ENCODE measurements at places on chromosomes 7 and 10.

- peak; percentile 86 for DNase-seq
These were observed 57.1 kb downstream of the STK17A start for GRCh38 chr7:43639858-43640491.

DNA sequence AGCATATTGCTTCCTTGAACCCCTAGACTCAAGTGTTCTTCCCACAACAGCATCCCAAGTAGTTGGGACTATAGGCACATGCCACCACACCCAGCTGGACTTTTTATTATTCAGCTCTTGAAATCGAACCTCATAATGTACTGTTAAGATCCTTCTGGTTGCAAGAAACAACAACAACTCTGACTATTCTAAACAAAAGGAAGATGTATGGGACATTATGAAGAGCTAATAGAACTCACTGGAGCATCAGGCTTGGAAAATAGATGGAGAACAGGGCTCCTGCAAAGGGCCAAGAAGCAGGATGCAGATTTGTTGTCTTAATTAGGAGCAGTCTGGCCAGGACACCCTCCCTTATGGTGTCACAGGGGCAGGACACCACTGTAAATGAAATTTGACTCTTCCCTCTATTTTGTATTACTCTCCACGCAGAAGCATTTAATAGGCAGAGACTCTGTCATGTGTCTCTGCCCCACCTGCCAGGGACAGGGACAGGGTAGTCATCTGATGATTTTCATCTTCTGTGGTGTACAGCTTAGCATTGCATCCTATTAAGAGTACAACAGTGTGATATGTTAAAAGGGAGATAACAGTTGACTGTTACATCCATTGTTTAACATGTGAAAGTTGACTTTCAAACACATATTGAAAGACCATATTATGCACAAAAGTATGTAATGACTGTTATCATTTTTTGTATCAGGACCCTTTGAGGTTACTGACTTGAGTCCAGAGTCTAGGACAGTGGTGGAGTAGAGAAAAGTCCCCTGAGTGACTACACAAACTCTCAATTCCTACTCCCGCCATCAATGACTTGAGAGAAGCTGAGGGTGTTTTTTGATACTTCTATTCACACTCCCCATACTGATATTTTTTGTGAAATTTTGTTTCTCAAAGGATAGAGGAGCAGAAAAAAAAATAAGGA is 157.3 kb downstream of the LRRC4 start:
- DNase-seq = no peak

DNA sequence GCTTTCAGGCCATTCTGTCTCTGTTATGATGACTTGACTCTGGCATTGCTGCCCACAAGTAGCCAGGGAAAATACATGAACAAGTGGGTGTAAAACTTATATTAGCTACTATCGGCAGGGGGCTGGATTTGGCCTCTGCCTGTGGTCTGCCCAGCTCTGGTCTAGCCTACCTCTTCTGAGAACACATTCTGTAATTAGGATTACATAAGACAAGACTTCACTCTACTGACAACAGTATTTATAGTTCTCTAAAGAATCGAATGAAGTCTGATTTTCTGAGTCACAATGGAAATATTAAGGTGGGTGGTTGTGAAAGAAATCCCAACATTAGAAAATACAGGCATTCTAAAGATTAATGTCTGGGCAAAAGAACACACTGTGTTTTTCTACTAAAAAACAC is 55.5 kb downstream of the DLD start:
- peak; percentile 59 for DNase-seq

DNA sequence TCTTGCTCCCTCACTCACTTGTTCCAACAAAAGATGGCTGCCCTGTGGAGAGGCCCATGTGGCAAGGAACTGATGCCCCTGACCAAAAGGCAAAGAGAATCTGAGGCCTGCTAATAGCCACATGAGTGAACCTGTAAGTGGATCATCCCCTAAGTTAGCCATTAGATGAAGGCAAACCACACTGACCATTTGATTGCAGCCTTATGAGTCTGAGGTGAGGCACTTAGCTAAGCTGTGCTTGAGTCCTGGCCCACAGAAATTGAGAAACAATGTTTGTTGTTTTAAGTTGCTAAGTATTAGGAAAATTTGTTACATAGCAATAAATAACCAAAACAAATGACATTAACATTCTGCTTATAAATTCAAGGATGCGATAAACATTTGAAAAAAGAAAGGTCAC is 100.1 kb upstream of the BET1 start:
- no peak for DNase-seq

DNA sequence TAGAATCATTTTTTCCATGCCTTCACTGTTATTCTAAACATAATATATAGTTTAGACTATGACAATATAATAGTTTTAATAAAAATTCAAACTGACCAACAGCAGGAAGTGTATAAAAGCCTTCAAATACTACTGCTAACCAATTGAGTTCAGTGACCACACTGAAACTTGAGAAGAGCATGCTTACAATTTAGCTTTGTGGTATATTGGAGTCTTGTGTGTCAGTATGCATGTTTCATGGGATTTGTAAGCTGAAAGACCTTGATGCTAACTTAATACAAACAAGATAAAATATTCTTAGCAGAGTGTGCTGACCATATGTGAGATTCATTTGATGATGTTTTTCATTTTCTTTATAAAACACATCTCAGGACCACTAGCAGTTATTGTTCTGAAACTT is 395.5 kb downstream of the SUGCT start:
- peak; percentile 54 for DNase-seq

DNA sequence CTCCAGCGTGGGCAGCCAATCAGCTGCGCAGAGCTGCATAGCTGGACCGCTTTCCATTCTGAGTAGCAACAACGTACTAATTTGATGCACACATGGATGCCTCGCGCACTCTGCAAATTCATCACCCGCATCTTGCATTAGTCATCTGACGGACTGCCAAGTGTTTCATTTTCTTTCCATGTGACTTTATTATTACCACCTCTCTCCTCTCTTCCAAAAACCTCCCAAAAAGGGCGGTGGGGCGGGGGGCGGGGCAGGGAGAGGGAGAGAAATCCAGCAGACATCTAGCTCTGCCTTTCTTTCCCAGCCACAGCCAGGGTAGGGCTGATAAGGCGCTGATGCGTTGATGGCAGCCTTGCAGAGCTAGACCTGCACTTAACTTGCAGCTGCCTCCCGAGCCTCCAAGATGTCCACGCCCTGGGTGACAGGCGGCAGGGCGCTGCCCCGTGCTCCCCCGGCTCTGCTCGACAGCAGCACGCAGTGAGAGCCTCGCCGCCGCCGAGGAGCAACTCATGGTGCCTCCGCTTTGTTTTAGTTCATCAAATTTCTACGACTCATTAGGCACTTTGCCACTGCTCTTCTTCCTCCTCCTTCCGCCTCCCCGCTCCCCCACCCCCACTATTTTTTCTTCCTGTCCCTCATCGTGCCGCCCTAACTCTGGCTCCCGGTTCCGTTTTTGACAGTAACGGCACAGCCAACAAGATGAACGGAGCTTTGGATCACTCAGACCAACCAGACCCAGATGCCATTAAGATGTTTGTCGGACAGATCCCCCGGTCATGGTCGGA is 147.3 kb downstream of the CELF2 start:
- DNase-seq = peak; percentile 94

GRCh38 chr10:127434006-127434405 is 115.1 kb upstream of the NPS start:
- DNase-seq = no peak

DNA sequence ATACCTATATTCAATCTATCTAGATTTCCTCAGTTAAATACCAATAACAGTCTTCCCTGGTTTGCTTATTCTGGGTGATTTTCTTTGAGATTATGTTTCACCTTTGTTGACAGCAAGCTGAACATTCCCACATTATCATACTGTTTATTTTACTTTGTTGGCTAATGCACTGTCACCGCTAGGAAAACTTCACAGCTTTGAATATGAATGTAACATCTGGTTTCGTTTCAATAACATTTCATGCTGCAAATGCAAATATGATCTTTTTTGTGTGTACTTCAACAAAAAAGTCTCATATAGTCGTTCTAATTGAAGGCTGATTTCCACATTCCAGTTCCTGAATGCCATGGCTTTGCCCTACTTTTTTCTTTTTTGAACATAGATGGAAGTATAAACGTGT is 946.3 kb upstream of the GHITM start:
- DNase-seq = no peak

DNA sequence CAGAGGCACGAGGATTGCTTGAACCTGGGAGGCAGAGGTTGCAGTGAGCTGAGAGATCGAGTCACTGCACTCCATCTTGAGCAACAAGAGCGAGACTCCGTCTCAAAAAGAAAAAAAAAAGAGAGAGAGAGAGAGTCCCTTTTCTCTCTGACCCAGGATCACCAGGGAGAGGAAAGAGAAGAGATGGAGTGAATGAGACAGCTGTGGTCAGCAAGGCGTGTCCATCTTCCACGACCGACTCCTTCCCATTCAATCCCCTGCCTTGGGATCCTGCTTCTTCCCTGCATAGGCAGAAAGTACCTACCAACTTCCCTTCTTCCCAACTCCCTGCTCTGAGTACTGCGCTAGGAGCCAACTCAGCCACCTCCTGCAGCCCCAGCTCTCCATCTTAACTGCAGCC is 5.2 kb upstream of the ZAN start:
- DNase-seq = no peak

DNA sequence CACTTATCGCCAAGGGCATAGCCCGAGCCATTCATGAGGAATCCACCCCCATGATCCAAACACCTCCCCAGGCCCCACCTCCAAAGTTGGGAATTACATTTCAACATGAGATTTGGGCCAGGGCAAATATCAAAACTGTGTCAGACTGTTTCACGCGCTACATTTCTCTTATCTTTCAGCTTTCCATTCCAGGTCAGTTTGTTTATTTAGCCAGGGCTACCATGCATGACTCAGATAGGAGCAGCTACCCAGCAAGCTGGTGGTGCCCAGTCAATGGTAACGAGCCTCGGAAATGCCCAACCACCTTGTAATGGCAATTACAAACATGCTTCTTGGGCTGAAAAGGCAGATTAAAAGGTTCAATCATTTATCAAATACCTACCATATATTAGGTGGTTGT is 43.6 kb upstream of the BAMBI start:
- no peak for DNase-seq

DNA sequence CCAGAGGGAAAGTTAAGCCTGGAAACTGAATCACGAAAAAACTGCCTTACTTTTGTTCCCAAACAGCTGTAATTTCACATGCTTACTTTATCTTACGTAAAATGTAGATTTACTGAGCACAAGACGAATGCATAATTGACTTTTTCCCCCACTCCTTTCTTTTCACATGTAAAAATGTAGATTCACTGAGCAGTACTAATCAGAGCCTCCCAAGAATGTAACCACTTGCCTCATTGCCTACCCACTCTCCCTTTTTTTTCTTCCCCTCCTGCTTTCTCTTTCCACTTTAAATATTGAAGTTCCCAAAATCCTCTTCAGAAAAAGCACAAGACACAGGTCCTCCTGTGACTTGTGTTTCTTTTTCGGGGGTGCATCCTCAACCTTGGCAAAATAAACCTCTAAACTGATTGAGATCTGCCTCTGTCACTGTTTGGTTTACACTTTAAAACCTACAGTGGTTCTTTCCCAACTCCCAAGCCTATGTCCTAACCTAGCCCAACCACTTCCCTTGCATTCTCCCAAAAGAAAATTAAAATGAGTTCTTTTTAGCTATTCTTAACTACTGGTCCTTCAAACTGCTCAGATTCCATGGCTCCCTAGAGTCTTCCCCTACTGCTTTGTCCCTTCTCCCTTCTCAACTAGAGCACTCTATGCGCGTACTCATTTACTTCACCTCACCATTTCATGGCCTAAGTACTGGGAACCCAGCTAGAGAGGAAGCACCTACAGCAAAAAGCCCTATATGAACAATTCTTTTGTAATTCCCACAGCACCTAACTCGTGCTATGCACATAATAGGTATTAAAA is 236.6 kb upstream of the MKLN1 start:
- DNase-seq = no peak

- peak; percentile 97 for DNase-seq
These were observed 150.2 kb downstream of the REEP3 start for GRCh38 chr10:63671317-63671937.

- DNase-seq = no peak
These were observed 414.2 kb upstream of the PODXL start for GRCh38 chr7:131970602-131971001.
